Fibroblast of mammary gland (primary cell): ENCODE measurements at places on chromosomes 3 and 15.

DNA sequence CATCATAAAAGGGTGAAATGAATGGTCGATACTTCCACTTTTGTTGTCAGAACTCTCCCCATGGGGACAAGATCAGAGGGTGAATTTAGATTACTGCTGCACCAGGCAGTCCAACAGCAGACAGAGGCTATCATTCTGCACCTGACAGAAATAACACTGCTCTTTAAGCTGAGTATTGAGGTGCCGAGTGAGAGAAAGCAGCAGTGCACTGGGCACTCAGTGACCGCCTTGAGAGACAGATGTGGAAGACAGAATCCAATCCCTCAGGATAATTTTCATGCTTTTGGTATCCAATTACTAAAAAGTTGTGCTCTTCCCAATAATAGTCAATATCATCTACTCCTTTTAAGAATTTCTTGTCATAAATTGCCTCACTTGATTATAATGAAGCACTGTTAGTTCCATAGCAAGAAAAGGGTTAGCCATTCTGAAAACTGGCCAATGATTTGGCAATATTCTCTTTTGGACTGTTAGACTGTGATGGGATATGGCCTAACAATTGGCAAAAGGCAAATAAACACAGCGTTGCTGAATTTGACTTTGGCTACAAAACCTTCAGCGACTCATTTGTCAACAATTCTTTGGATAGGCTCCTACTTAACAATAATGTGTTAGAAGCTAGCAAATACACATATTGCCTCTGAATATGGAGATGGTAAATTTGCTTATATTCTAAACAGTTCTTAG is 5.5 kb downstream of the FGF7 start:
- peak; percentile 84 for DNase-seq

DNA sequence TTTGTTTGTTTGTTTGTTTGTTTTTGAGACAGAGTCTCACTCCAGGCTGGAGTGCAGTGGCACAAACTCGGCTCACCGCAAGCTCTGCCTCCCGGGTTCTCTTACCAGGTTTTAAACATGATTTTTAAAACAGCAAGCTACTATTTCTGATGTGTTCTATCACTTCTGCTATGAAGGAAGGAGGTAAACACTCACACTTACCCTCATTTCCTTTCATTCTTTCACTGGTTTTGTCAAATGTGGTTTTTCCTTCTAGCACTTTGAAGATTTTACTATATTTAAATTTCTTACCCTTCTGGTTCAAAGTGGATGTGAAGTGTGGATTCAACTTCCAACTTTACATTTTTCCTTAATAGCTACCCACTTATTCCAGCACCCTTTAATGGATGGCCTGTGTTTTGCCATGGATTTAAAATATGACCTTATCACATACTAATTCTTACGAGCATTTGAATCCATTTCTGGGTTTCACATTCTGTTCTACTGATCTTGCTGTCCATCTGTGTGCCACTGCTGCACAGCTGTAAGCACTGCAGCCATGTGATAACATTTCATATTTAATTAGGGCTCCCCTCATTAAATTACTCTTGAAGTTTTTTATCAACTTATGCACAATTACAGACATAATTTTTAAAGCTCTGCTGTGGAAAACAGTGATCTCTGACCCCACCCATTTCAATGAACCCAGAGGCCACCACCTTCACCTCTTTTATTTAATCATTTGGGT is 42.3 kb downstream of the TXNRD3 start:
- DNase-seq = no peak

DNA sequence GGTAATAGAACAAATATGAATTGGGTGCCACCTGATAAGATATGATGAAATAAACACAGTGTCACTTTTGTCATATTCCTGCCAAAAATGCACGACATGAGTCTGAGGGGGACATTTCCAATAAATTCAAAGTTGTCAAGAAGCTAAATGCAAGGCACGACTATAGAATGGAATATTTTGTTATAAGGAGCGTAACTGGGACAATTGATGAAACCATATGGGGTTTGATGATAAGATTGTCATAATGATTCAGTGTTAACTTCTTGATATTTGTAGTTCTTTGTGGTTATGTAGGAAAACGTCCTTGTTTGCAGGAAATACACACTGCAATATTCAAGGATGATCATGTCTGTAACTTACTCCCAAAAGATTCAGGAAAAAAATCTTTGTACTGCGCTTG is 163.3 kb downstream of the MEX3B start:
- DNase-seq = no peak

DNA sequence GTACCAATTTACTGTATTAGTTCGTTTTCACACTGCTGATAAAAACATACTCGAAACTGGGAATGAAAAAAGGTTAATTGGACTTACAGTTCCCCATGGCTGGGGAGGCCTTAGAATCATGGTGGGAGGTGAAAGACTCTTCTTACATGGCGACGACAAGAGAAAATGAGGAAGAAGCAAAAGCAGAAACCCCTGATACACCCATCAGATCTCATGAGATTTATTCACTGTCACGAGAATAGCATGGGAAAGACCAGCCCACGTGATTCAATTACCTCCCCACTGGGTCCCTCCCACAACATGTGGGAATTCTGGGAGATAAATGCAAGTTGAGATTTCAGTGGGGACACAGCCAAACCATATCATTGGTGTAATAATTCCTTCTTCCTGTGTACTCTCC is 69.6 kb downstream of the C3orf20 start:
- no peak for DNase-seq

GRCh38 chr3:100900671-100901335 is 92.4 kb downstream of the ABI3BP start:
- DNase-seq = peak; percentile 55

DNA sequence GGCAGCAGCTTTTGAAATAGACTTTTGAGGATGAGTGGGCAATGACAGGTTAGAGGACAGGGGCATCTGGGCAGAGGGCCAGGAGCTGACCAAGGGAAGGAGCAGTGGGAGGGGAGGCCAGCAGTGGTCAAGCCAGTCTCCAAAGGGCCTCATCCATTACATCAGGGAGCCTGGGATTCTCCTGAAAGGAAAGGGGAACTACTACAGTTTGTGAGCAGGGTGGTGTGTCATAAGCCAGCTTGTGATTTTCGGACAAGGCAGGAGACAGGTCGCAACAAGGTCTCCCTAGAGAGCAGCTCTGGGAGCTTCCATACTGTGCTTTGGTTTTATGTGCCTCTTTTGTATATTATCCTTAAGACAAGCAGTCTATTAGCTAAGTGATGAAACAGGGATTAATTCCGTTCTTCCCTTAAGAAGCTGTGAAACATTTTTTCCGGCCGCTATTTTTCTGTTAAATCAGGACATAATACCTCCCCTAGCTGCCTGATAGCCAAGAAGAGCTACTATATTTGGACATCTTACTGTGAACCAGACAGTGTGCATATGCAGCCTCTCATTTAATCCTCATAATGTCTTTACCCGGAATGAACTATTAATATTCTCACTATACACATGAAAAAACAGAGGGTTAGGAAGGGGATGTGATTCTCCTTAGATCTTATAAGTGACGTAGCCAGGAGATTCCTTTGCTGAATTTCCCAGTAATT is 46.4 kb downstream of the C2CD4B start:
- peak; percentile 36 for DNase-seq

GRCh38 chr3:136334209-136334608 is 84.1 kb downstream of the PCCB start:
- DNase-seq = peak; percentile 64

- peak; percentile 32 for DNase-seq
These were observed 184.6 kb upstream of the AGTR1 start for GRCh38 chr3:148513096-148513543.

DNA sequence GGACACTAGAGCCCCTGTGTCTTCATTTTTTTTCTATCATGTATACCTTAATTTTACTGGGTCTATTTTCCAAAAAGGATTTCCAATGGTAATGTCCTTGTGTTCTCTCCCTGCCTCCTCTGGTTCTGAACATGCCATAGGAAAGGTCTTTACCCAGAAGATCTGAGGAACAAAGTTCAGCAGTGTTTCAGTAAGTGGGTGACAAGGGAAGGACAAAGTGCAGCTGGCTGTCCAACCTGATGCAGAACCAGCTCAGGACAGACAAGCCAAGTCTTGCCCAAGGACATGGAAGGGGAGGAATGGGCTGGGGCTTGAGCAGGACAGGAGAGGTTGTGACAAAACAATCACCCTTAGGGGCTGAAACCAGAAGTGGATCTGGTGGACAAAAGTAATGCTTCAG is 61.2 kb upstream of the STRIT1 start:
- DNase-seq = no peak

- DNase-seq = no peak
These were observed 226.7 kb upstream of the MCTP2 start for GRCh38 chr15:94004697-94005096.

GRCh38 chr15:60935130-60935529 is 294.0 kb downstream of the RORA start:
- DNase-seq = no peak

GRCh38 chr3:140770977-140771667 is 93.3 kb downstream of the TRIM42 start:
- peak; percentile 40 for DNase-seq

DNA sequence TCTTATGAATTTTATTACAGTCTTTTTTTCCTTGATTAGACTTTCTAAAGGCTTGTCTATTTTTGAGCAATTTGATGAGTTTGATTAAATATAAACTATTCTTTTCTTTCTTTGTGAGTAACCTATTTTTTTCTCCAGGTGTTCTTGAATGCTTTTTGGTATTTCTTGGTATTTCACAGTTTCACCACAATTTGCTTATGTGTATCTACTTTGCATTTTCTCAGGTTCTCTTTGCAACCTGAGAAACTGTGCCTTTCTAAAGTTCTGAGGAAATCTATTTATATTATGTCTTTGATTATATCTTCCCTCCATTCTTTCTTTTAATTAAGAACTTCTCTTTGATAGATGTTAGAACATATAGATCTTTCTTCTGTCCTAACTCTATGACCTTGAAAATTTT is 117.1 kb upstream of the MLF1 start:
- DNase-seq = no peak

DNA sequence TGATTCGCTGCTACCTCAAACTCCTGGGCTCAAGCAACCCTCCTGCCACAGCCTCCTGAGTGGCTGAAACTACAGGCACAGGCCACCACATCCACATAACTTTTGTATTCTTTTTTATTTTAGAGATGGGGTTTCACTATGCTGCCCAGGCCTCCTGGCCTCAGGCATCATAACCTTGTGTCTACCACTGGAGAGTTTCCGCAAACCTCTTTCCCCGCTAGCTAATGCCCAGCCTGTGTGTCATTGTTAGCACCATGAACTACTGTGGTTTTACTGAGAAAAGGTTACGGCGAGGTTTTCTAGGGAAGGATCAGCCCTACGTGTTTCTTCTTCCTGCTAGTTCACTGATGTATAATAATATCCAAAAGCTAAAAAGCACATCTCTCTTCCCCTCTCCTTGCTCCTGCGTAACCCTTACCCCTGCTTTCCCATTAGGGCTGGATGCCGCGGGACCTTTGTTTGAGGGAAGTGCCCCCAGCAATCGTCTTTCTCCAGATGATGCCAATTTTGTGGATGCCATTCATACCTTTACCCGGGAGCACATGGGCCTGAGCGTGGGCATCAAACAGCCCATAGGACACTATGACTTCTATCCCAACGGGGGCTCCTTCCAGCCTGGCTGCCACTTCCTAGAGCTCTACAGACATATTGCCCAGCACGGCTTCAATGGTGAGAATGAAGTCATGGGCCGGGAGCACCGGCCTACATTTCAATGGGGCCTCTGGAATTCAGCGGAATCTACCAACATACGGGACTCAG is 113.7 kb downstream of the LIPC start:
- no peak for DNase-seq

DNA sequence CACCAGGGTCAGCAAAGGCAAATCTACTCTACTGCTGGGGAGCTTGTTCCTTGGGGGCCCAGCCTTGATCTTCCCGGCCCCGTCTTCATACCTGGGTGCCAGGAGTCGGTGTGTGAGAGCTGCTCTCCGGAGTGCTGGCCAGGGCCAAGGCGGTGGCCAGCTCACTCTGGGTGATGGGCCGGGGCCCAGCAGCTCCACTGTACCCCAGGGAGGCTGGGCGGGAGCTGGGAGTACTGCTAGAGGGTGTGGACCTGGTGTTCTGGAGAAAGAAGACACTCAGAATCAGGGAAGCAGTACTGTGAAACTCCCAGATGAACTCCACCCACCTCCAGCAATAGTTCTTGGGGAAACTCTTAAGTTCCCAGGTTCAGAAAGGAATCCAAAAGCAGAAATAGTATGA is 11.9 kb downstream of the UBL7 start:
- DNase-seq = no peak

DNA sequence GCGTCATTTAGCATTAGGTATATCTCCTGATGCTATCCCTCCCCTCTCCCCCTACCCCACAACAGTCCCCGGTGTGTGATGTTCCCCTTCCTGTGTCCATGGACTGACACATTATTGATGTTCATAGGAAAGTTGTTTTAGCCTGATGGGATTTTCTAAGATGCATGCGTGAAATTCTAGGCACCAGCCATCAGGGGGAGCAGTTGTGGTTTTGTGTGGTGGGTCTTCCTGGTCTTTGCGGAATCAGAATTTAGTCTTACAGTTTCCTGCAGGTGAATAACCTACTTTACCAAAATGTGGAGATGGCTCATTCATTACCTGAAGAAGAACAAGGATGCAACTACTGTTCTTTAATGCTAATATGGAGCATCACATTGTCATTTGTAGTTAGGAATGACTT is 455.0 kb upstream of the THBS1 start:
- DNase-seq = peak; percentile 67

GRCh38 chr15:40844696-40845030 is 815 bp downstream of the SPINT1 start:
- DNase-seq = no peak

- no peak for DNase-seq
These were observed 15.2 kb upstream of the GBE1 start for GRCh38 chr3:81776643-81777042.

- peak; percentile 98 for DNase-seq
These were observed 90.2 kb upstream of the KLF13 start for GRCh38 chr15:31236184-31237042.

- DNase-seq = no peak
These were observed 52.6 kb downstream of the SLC12A6 start for GRCh38 chr15:34284937-34285336.

GRCh38 chr15:29822100-29822683 is at the start of gene TJP1:
TJP1 (minus strand) TSS chr15:29822468; CDS start chr15:29822028, 440 bp downstream.
- DNase-seq = peak; percentile 58
